ENCODE measurements at places on chromosomes 11 and 22.

- DNase-seq = no peak
Measured at GRCh38 chr11:133525976-133526375, 6.3 kb downstream of the OPCML start.

DNA sequence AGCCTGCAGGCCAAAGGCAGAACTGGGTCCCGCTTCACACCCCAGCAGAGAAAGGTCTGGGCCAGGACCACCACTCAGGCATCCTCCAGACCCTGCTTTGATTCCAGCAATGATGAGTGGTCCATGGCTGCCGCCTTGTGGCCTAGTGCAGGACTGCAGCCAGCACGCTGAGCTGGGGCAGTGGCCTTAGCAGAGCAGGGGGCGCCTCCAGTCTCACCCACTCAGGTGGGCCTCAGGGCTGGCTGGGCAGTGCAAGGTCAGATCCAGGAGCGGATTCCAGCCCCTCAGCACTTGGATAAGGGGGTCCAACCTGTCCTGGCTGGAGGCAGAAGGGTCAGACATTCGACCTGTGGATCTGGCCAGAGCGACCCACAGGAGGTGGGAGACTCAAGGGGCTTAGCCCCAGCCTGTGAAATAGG lies 9.6 kb upstream of the PDE2A start:
- DNase-seq = no peak

DNA sequence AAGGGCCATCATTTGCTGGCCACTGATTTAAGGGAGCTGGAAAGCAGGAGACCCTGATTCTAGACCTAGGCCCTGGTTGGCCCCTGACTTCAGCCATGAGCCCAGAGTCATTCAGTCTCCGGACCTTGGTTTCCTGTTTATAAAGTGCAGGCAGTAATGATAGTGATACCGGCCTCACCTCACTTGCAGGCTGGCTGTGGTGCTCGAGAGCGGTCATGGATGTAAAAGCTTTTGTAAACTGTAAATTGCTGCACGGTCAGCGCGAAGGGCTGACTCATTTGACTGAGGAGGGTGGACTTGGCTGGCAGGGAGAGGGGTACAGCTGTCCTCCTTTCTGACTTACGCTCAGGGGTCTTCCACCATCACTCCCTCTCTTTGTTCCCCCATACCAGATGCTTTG lies 37.4 kb downstream of the FBLN1 start:
- DNase-seq = peak; percentile 57

GRCh38 chr11:28346209-28346608 lies 238.0 kb downstream of the METTL15 start:
- DNase-seq = peak; percentile 81

GRCh38 chr11:33195462-33196173 lies 34.3 kb upstream of the CSTF3 start:
- peak; percentile 44 for DNase-seq

- DNase-seq = peak; percentile 42
Measured at GRCh38 chr11:28666632-28667031, 558.4 kb downstream of the METTL15 start.

DNA sequence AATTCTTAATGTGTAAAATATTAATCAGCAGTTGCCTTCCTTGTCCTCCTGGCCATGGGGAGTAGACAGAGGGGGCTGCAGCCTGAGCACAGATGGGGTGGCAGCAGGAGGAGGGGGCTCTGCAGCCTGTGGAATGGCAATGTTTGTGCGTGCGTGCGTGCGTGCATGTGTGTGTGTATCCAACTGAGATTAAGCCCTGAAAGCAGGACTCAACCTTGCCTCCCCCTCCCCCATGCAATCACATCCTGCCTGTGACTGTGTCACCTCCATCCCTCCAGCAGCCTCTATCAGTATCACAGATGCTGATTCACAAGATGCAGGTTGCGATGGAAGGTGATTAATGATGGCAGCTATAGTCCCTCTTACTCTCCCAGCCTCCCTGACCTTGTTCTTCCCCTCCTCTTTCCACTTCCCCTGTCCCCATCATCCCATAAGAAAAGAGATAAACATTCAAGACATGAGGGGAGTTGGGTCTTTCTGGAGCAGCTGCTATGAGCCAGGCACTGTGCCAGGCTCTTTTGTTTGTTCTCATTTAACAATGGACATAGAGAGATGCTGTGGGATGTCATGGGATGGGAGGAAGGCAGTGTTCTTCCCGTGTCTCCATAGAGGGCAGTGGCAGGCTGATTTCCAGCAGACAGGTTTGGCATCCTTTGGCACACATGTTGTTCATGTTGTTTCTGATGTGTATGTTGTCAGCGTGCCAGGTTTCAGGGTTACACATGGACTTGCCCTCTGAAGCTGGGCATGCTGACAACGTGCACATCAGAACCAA lies 43.8 kb upstream of the NECTIN1 start:
- no peak for DNase-seq

DNA sequence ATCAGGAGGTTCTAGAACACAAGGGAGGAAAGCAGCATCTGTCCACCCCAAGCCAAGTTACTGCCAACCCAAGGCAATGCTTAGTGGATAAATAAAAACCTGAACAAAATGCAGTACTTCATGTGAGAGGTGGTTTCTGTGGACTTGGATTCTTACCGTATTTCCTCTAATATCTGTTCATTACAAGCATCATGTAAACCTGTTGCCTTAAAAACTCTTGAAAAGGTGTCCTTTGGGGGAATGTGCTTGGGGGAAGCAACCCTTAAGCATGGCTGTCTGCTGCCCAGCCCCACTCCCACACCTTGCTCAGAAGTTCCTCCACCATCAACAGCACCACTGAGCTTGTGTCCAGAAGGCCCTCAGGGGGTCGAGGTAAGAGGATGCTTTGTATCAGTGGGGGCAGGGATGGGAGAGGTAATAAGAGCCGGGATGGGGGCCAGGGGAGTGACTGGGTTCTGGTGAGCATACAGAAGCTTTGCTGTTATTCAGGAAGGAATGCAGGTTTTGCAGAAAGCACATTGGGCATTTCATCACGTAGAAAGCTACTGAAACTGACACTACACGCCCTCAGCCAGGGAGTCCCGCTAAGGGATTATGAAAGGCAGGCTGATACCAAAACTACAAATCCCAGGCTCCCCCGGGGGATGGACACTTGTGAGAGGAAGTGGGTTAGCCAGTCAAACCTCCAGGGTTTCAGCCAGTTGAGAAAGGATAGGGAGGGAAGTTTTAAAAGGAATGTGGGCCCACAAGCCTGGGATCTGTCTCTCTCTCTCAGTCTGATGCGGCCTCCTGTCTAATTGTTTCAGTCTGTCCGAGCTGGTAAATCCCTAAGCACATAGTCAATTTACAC lies 52.0 kb downstream of the KCNJ1 start:
- peak; percentile 86 for DNase-seq

DNA sequence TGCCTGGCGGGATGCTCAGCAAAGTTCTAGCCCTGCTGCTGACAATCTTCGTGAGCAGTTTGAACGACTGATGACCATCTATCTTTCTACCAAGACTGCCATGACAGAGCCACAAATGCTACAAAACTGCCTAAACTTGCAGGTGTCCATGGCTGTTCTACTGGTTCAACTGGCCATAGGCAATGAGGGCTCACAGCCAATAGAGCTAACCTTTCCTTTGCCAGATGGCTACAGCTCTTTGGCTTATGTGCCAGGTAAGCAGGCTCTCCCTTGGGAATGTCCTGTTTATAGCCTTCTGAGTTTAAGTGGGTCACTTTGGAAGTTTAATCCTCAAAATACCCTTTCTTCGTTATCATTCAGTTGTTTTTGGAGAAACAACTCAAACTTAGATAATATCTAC lies 20.1 kb downstream of the UBE4A start:
- DNase-seq = no peak

DNA sequence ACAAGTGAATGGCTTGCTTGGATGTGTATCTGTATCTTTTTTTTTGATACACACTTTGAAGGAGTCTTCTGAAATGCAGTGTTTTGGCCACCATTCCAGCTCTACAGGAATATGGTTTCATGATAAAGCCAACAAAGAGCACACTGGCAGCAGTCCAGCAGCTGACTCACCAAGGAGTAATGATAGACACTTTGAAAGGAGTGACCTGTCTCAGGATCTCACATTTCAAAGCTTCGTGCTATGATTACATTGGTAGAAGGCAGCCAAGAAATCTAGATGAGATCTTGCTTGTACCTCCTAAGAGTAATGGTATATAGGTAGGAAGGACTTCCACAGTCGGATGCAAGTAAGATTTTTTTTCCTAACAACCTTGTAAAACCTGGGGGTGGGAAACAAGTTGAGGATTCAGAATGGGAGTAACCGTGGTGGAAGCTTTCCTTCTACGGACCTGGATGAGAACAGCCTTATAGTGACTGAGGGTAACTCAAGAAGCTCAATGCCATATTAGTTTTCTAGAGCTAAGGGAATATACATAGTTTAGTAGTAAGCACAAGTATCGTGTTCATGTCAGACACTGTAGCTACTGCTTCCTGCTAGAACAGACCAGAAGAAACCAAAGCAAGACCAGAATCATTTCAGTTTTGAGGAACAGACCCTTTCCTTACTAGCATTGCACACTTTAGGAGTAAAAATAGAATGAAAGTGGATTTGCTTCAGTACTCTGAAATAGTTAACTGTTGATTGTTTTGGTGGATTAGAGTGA lies 25.0 kb downstream of the MTMR3 start:
- peak; percentile 89 for DNase-seq

- no peak for DNase-seq
Measured at GRCh38 chr11:88861618-88862017, 204.2 kb downstream of the GRM5 start.

DNA sequence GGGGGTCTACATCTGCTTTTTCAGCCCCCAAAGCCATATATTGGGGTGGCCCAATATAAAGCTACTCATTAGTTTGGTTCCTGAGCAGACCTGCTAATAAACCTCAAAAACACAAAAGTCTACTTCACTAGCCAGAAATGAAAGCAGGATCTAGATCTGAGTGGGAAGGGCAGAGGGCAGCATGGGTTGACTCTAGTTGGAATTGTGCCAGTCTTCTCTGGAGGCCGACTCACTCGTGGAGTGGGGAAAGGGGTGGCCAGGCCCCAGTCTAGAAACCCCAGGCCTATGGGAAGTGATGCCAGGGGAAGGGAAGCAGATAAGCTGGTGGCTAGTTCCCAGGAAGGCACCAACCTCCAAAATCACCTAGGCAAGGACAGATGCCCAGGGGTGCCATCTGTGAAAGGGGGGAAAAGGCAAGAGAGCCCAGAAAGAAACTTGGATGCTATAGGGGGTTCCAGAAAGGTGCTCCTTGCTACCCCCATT lies 5.3 kb downstream of the PATZ1 start:
- DNase-seq = no peak

- DNase-seq = no peak
Measured at GRCh38 chr11:116576526-116576925, 196.3 kb downstream of the BUD13 start.

- no peak for DNase-seq
Measured at GRCh38 chr11:70012134-70012733, 65.9 kb upstream of the ANO1 start.

- peak; percentile 54 for DNase-seq
Measured at GRCh38 chr11:9859554-9860305, 195.9 kb downstream of the SWAP70 start.

GRCh38 chr11:5232176-5232575 lies 2.1 kb downstream of the HBD start:
- DNase-seq = no peak

GRCh38 chr11:102596578-102596977 lies 28.6 kb downstream of the MMP20 start:
- no peak for DNase-seq

DNA sequence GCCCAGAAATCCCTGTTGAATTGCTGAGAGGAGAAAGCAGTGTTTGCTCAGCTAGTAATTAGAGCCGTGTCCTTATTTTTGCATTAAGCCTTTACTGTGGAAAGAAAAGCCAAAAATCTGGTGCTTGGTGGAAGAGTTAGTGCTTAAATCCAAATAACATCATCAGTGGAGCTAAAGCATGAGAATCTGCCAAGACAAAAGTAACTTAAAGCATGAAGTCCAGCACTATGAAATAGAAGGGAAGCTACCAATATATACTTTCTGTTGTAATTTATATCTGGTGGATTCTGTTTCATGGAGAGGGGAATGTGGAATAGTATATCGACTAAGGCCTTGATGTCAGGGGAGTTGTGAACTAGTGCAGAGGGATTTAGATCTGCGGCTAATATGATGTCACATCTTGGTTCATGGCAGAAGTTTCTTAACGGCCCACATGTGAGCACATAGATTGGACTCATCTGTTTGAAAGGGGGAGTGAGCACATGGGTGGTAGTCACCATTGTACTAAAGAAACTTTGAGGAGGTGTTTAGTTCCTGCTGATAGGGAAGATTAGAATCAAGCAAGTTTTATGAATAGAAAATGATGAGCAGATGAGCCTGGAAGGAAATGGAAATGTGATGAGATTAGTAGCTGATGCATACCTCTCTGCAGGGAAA lies 224.4 kb upstream of the MTNR1B start:
- no peak for DNase-seq

GRCh38 chr11:63840356-63841060 lies 1.6 kb downstream of the MARK2 start:
- no peak for DNase-seq

GRCh38 chr11:6232899-6233298 lies 1.5 kb downstream of the FHIP1B start:
- DNase-seq = no peak

DNA sequence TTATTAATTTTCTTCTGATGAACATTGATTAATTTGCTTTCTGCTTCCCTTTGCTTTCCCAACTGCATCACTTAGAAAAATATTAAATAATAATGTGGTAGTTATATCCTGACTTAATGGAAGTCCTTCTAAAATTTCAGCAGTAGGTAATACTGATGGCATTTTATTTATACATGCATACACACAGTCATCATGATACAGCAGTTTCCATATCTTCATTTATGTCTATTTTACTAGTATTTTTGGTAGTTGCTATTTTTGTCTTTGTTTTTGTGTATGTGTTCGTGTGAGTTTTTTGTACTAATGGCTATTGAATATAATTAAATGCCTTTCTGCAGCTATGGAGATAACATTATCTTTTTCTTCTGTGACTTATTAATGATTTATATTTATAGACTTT lies 484.7 kb upstream of the CNTN5 start:
- no peak for DNase-seq

DNA sequence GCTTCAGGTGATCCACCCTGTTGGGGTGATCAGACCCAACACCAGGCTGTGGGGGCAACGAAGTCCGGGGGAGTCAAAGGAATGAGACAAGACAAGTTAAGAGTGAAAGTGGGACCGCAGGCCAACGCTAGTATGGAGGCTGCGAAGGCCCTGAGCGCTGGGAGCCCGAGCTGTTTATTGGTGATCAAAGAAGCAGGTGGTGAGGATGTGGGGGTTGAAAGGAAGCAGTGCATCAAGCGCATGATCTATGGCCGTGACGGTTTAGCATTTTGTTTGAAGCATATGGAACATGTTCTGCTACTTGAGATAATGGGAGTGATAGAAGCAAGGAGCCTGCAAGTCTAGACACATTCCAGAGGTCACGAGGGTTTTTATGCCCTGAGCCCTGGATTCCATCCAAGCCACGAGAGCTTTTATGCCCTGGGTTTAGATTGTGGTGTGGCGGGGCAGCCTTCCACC lies 49.5 kb downstream of the MCHR1 start:
- DNase-seq = peak; percentile 95

- DNase-seq = no peak
Measured at GRCh38 chr11:27212248-27212780, 150.7 kb downstream of the CCDC34 start.

- no peak for DNase-seq
Measured at GRCh38 chr11:45807792-45808238, 2.9 kb downstream of the SLC35C1 start.
